ENCODE measurements at places on chromosomes 5 and 9.

DNA sequence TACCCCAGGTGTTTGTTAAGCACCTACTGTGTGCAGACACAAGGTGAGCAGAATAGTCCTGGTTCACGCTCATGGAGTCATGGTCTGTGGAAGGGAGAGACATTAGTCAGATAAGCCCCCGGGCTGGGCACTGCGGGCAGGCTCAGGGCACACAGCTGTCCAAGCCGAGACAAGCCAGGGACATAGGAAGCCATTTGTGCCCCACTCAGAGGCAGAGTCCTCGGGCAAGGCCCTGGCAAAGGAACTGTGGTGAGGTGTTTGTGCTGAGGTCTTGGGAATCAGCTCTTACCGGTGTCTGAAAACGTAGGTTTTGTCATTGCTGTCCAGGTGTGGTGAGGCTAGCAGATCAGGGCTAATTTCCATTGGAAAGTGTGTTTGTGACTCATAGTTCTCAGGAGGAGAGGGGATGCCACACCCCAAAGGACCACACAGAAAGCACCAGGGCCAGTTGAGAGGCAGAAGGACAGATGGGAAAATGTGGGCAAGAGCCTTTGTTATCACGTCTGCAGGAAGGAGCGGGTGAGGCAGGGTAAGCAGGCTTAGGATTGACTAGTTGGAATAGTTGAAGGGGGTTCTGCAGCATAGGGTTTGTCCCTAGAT, 46.1 kb upstream of the NEURL1B start:
- DNase-seq = no peak

- no peak for DNase-seq
Observed at GRCh38 chr5:66810848-66811261, 214.7 kb downstream of the MAST4 start.

GRCh38 chr9:115359017-115359780, 241.2 kb upstream of the TNC start:
- DNase-seq = no peak

GRCh38 chr9:121395558-121395957, 25.5 kb upstream of the STOM start:
- no peak for DNase-seq

GRCh38 chr9:133532937-133533668, 1.4 kb upstream of the ADAMTSL2 start:
- peak; percentile 77 for DNase-seq
